ENCODE measurements at places on chromosomes 2 and 18.

- no peak for DNase-seq
These were observed 31.1 kb downstream of the SERTAD2 start for GRCh38 chr2:64622443-64623241.

DNA sequence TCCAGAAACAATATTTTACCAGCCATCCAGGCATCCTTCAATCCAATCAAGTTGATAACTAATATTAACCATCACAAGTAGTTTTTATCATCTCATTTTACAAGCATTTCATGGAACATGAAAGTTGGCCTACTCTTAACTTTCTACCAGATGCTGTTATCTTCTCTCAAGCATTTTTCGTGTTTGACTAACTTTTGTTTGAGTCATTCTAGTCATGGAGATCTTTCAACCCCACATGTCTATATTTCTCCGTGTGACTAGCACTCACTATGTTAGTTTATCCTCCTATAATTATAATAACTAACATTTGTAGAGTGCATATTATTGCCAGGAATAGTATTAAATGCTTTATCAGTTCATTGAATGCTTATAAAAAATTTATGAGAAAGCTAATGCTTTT lies 307.0 kb upstream of the CWC22 start:
- no peak for DNase-seq

- DNase-seq = no peak
These were observed 39.6 kb upstream of the STAT4 start for GRCh38 chr2:191190435-191190834.

DNA sequence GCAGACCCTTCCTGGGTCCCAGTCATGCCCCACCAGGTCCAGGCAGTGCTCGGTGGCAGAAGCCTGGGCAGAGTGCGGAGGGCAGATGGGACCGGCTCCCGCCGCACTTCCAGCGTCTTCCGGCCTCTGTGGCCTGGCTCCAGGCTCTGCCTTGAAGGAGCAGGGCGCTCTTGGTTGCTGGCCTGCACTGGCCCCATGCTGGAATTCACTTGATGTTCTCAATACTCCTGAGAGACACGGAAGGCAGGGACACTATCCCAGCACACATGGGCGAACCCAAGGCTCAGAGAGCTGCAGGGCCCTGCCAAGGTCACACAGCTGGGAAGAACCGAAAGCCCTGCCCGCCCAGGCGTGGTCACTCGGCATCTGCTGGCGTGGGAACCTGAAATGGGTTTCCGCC lies 87.6 kb upstream of the ODC1 start:
- no peak for DNase-seq

Data from stimulated activated CD8-positive, alpha-beta memory T cell treated with anti-CD3 and anti-CD28 coated beads, Interleukin-7, amount 100 ng/mL, for 24 hours (primary cell).